Right hindlimb (tissue), 1 donor: ENCODE measurements at places on chromosomes 1 and 21.

- no peak for DNase-seq
Observed at GRCh38 chr1:155379631-155380090, 59.0 kb downstream of the RUSC1 start.

GRCh38 chr1:109341944-109342930, 35.4 kb upstream of the MYBPHL start:
- DNase-seq = no peak

DNA sequence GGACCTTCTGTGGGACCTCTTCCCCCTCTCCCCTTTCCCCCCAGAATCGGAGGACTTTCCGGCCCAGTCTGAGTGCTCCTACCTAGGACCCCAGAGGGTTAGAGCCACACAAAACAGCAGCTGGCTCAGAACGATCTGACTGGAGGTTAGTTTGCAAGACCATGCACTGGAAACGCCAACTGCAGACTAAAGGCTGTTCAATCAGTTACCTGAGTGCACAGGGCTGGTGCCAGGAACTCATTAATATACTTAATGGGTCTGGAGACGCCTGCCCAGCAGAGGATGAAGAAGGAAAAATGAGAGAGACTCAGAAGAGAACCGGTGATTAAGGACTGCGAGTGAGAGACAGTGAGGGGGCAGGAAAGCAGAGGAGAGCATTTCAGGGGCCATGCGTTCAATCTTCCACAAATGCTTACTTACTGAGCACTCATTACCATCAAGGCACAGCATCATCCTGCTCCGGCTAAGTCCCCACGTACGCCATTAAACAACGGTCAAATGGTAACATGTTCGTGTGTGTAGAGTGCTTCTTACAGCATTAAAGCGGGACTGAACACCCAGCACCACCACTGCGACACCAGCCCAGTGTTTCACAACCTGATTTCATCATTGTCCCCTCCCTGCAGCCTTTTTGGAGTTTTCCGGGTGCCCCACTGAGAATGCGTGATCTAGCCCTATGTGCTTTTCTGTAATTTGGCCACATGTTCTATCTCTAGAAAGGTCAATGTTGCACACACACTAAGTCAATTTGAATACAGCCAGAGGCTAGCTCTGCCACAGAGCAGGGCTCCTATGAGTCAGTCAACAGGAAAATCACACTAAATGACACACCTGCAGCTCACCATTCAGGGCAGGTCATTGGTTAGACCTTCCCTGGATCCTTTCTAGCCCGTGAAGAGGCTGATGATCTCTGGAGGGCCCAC, 7.6 kb downstream of the ENO1 start:
- DNase-seq = no peak

GRCh38 chr1:4109628-4109940, 209.5 kb upstream of the C1orf174 start:
- DNase-seq = no peak

DNA sequence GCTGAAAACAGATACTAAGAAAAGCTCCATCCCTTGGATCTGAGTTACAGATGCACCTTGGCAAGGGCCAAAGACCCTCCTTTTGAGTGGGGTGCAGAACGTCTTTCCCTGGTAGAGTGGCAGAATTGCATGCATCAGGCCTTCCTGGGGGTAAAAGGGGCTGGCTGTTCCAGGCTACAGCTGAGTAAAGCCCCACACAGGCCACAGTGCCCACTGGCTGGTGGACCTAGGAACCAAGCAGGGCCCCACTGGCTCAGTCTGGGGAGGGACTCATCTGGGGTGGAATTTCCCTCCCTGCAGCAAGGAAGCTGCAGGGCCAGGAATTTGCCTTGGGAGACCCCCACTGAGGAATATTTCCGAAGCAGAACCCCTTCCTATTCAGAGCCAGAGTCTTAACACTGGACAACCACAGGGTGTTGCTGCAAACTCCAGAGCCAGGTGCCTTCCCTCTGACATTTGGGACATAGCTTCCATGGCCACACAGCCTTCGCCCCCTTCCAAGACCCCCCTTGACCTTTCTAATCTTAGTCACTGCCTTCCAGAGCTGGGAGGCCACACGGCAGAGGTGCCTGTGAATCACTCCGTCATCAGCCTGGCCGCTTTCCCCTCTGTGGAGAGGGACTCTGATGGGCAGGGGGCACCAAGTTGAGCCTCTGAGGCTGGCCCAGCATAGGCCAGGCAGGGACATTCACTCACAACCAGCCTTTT, 52.5 kb downstream of the LACTBL1 start:
- DNase-seq = no peak

- DNase-seq = no peak
Observed at GRCh38 chr1:3027611-3028371, 6.5 kb downstream of the ACTRT2 start.

- peak; percentile 73 for DNase-seq
Observed at GRCh38 chr1:109252893-109253802, 3.8 kb downstream of the CELSR2 start.

GRCh38 chr21:35051287-35051818, 2.3 kb upstream of the RUNX1 start:
- DNase-seq = peak; percentile 83
